ENCODE measurements at places on chromosomes 7 and 10. TPM values are rescaled to one million over a fixed set of nuclear protein-coding genes. Genes with fewer than 3 reads are reported as not detected.

Gene HKDC1
- 0.10 TPM for total RNA-seq

Gene ITGB8
- 27.1 TPM for total RNA-seq

Gene OR2A1
- 0.20 TPM for total RNA-seq

Gene SFRP5
- 1.7 TPM for total RNA-seq

Gene DRGX
- total RNA-seq: 0.20 TPM

Gene ADAM22
- total RNA-seq: 18.6 TPM

Gene SHTN1
- 13.1 TPM for total RNA-seq
